Stimulated activated CD4-positive, alpha-beta T cell treated with anti-CD3 and anti-CD28 coated beads, Interleukin-2, amount 100 ng/mL, for 24 hours (primary cell): ENCODE measurements at places on chromosomes 5 and 9.

DNA sequence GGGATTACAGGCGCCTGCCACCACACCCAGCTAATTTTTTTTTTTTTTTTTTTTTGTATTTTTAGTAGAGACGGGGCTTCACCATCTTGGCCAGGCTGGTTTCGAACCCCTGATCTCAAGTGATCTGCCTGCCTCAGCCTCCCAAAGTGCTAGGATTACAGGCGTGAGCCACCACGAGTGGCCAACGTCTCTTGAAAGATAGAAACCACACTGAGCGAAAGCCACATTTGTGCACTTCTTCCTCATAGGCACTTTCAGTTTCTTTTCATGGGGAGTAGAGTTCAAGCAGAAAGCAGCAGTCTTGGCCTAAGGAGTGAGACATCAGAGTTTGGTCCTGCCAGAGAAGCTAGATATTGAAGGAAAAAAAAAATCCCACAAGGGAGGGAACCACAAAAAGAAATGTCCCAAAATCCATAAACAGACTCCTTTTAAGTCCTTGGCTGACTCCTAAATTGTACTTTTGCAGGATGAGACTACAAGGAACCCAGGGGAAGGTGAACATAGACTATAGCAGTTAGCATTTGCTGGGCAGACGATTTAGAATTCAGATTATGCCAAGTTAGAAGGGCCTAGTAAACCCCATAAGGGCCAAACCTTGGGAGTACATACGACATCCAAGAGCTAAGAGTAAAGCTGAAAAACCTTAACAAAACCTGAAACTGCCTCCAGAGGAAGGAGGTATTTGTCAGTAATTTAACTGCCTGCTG is 43.9 kb upstream of the GLIPR2 start:
- peak; percentile 29 for DNase-seq

GRCh38 chr9:121892706-121893105 is 200.4 kb downstream of the TTLL11 start:
- DNase-seq = no peak

DNA sequence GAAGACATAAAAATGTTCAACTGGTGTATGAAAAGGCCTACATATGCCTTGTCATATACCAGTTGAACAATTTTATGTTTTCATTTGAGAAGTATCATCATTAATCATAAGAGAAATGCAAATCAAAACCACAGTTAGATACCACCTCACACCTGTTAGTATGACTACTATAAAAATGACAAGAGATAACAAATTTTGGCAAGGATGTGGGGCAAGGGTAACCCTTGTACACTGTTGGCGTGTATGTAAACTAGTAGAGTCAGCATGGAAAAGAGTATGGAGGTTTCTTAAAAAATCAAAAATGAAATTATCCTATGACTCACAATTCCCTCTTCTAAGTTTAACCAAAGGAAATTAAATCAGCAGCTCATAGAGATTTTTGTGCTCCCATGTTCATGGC is 250.4 kb upstream of the ST8SIA4 start:
- DNase-seq = no peak

DNA sequence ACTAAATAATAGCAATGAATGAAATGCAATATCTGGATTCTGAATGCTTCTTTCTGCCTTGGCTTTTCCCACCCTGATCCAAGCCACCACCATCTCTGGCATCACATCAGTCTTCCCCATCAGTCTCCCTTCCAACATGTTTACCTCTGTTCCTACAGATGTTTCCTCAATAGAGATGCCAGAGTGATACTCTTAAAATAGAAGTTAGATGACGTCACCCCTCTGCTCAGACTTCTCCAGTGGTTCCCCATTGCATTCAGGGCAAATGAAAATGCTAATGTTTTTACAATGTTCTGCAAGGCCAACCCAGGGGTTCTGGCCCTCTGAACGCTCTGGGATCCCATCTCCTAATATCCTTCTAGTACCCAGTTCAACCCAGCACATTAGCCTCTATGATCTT is 305.8 kb downstream of the TRIM32 start:
- DNase-seq = no peak

- no peak for DNase-seq
Observed at GRCh38 chr5:10528827-10529226, 35.0 kb upstream of the ANKRD33B start.

DNA sequence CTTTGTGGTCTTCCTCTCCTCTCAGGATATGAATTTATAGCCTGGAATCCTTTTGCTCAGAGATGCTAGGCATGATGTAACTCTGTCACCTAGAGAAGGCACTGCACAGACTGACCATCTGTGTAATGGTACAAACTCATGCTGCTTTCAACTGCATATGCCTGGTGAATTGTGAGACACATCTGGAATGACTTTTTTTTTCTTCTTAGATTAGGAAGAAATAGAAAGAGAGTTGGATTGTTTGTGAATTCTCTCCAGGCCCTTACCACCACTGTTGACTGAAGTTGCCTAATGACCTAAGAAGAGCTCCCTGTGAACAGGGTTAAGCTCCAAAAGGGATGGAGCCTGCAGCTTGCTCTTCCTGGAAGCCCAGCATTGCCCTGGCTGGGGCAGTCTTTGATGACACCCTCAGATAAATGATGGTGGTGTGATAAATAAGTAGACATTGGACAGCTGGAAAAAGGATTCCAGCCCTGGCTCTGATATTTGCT is 47.8 kb upstream of the TRIM32 start:
- DNase-seq = no peak

GRCh38 chr9:109270971-109271925 is 49.6 kb downstream of the EPB41L4B start:
- no peak for DNase-seq

- no peak for DNase-seq
Observed at GRCh38 chr5:171422902-171423663, 3.6 kb downstream of the FGF18 start.

GRCh38 chr5:157476702-157477408 is 16.8 kb downstream of the NIPAL4 start:
- no peak for DNase-seq

DNA sequence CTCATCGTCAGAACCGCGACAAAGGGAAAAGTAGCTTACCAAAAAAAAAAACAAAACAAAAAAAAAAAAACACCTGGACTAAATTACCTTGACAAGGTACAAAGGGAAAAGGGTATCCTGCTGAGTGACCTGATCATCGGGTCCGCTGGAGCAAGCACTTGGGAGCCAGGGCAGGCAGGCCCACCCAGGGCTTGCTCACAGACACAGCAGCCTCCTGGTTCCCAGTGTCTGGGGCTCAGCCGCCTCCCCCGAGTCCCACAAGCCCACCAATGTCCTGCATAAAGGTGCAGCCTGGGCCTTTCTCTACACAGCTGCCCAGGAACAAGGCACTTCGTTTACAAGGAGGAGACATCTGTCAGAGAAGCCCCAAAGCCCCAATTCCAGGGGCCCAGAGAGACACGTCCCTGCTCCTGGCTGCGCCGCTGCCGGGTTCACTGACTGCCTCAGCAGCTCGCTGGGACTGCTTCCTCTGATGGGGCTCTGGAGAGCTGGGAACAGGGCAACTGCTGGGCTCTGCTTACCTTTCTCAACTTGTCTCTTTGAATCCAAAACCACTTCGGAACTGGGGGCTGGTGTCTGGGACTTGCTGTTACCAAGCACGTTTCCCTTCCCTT is 63.4 kb downstream of the GOLM1 start:
- no peak for DNase-seq

- DNase-seq = no peak
Observed at GRCh38 chr9:121811140-121811539, 159.7 kb downstream of the DAB2IP start.

- DNase-seq = no peak
Observed at GRCh38 chr9:76101491-76101890, 211.0 kb downstream of the PCSK5 start.

- DNase-seq = no peak
Observed at GRCh38 chr5:15183520-15183919, 311.9 kb upstream of the ANKH start.

DNA sequence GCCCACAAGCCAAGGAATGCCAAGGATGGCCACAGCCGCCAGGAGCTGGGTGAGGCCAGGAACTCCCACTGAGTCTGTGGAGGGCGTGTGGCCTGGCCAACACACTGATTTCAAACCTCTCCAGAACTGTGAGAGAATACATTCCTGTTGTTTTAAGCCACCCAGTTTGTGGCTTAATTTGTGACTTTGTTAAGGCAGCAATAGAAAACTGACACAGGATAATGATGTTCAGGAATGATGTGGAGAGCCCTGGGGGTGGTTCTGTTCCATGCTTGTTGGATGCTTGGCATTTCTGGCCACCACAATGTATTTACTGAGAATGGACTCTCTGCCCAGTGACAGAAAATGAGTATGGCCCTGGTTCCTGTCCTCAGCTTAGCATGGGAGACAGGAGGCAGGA is 82.8 kb downstream of the DAP start:
- no peak for DNase-seq

- DNase-seq = no peak
Observed at GRCh38 chr9:98698856-98699255, 9.9 kb downstream of the GABBR2 start.

DNA sequence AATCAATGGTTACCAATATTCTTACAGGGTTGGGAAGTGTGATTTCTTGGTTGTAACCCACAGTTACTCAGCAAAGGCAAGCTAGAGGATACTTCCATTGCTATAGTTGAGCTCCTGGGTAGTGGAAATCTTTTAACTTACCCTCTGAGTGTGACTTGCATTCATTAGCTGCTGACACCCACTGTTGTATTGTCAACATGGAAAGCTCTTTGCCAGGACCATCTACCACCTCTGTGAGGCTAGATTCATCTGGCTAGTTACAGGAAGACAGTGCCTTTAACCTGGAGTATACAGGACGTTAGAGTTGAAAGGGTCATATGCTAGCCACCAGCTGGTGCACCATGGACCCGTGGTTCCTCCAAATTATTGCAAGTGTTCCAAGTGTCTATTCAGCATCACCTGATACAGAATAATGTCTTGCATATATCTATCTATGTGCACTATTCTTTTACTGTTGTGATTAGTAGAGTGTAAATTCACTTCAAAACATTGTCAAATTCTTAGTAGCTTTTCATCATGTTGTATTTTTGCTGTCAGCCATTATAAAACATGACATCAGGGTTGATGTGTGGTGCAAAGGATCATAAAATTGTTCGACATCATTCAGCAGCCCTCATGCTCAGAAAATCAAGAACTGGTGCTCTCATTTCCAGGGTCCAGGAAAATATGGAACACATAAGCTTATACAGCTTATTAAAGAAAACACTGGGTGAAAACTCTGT is 239.0 kb downstream of the PJA2 start:
- no peak for DNase-seq

DNA sequence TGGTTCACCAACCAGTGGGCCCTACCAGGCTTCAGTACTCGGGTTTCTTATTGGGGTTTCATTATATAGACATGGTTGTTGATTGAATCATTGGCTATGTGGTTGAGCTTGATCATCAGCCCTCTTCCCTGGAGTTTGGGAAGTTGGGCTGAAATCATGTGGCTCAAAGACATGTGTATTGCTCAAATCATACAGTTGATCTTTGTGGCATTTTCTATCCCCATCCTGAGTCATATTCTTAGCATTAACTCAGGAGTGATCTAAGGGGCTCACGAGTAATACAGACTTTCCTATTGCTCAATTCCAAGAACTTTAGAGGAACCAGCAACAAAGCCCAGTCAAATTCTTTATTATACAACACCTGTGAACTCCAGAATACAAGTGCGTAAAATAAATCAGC is 66.2 kb downstream of the SMC5 start:
- no peak for DNase-seq

DNA sequence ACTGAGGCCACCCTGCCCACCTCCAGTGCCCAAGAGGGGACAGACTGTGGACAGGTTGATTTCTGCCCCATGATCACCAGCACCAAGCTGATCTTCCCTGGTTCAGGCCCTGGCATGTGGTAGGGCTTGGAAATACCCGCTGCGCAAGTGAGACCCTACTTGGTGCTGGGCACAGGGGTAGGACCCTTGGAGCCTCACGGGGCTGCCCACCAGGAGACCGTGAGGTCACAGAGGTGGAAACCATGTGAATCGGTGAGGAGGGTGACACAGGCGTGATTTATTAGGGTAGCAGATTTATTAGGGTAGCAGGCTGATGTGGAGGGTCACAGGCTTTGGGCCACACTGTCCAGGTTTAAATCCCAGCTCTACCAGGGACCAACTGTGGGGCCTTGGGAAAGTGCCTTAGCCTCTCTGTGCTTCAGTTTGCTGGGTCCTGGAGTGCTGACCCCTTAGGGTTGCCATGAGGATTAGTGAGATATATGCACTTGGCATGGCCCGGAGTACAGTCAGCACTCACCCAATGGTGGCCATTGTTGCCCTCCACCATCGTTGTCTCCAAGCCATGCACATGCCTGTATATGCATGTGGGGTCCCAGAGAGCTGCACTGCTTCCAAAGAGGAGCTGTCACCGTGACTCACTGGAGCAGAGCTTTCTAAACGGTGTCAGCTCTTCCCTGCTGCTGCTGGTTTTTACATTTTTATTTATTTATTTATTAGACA is 20.9 kb upstream of the DUSP1 start:
- DNase-seq = no peak

DNA sequence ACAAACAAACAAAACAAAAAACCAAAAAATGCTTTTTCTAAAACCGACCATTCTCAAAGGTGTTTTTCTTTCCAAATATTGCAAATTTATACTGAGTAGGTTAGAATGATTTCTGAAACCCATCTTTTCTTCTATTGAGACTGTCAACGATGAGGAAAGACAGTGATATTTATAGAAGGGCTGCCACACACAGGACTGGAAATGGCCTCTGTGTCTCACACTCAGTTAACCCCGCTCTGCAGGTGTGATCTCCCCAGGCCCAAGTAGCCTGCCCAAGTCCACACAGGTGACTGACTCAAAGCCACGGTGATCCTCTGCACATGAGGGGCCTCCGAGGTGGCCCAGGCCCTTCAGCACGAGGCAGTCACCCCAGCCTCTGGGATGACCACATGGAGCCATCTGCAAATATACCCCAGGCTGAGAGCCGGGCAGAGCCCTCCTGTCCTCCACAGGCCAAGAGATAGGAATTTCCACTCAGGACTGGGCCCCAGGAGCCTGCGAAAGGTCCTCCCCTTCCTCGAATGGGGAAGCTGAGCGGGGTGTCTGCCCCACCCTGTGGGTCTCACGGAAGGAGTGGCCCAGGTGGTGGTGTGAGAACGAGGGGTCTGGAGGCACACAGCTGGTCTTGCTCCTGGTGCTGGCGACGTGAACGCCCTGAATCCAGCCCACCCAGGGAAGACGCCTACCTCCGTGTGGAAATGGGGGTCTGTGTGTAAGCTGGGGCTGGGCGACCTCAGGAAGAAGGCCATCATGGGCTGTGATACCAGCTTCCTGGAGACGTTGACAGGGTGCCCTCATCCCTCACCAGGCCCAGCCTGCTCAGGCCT is 53.0 kb upstream of the PHYKPL start:
- DNase-seq = no peak

GRCh38 chr5:153767221-153768188 is 271.2 kb downstream of the FAM114A2 start:
- no peak for DNase-seq

- no peak for DNase-seq
Observed at GRCh38 chr5:163815240-163815791, 309.9 kb downstream of the MAT2B start.

GRCh38 chr9:116155698-116156039 is 2.1 kb downstream of the PAPPA start:
- DNase-seq = no peak

- no peak for DNase-seq
Observed at GRCh38 chr9:90188656-90189055, 454.0 kb downstream of the DIRAS2 start.

GRCh38 chr9:110912419-110913291 is 125.6 kb downstream of the LPAR1 start:
- DNase-seq = no peak

- no peak for DNase-seq
Observed at GRCh38 chr5:168365581-168366081, 74.2 kb downstream of the WWC1 start.

- no peak for DNase-seq
Observed at GRCh38 chr9:138117836-138118235, 240.3 kb downstream of the CACNA1B start.

GRCh38 chr5:24226479-24226878 is 418.3 kb downstream of the CDH10 start:
- no peak for DNase-seq
